ELF-1 (cell line): ENCODE measurements at places on chromosomes 3 and 15.

DNA sequence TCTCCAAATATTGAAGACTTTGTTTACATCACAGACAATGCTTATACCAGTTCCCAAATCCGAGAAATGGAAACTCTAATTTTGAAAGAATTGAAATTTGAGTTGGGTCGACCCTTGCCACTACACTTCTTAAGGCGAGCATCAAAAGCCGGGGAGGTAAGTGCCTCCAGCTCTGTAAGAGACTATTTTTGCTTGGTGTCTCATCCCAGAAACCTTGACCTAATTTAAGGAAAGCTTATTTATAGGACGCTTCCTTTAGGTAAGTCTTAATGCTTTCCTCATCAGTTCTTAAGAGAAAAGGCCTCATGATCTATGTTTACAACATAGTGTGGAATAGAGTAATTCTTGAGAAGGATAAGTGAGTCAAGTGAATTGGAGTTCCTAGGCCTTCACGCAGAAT is 11.8 kb downstream of the CCNB2 start:
- DNase-seq = no peak

DNA sequence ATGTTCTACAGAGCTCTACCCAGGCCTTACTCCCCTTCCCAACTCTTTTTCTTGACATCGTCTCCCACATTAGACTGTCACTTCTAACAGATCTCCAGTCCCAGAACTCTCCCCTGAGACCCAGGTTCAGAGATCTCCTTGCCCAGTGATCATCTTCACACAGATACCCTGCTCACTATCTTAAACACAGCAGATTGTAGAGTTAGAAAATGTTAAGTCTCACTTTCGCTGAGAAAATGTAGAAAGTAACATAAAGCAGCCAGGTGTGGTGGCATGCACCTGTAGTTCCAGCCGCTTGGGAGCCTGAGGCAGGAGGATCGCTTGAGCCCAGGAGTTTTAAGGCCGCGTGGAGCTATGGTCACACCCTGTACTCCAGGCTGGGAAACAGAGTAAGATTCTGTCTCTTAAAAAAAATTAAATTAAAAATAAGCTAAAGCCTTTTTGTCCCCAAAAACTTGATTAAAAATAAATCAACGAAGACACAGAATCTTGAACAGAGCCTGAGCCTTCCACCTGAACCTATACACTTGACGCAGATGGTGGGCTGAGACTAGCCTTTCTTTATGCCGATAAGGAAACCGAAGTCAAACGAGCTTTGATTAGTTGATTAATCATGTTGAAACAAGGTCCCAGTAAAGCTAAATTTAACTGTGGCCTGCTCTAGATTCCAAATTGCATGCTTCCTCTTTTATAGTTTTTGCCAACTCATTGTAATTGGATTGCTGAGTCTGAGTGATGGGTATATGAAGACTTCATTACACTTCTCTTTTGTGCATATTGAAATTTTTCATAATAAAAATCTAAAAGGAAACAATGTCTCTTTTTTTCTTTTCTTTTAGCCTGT is 31.3 kb upstream of the BLM start:
- DNase-seq = no peak

GRCh38 chr3:36903119-36903882 is 41.6 kb downstream of the TRANK1 start:
- no peak for DNase-seq

- no peak for DNase-seq
Observed at GRCh38 chr3:156762631-156763185, 63.4 kb upstream of the LEKR1 start.

GRCh38 chr3:52783211-52783555 is 5.8 kb downstream of the ITIH1 start:
- no peak for DNase-seq

DNA sequence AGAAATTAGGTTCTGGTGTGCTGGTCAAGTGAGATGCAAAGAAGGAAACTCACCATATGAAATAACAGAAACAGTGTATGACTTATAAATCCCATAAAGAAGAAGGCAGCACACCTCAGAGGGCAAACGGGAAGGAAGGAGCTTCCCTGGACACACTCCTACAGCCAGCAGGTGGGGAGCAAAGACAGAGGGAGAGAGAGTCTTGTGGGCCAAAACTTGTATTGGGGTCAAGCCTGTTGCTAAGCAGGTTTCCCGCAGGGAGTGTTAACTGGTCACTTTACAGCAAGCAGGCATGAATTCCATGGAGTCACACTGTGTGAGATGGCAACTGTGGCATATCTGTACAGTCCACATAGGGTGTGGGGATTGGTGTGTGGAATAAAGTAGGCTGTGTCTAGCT is 222.9 kb upstream of the NDN start:
- DNase-seq = no peak

GRCh38 chr3:9810846-9811245 is 784 bp downstream of the TTLL3 start:
- DNase-seq = no peak
